ENCODE measurements at places on chromosomes 5 and 9. TPM values are rescaled to one million over a fixed set of nuclear protein-coding genes. Genes with fewer than 3 reads are reported as not detected.

GRCh38 chr9:36116593-36116992, 19.9 kb upstream of the GLIPR2 start:
- DNase-seq = no peak

DNA sequence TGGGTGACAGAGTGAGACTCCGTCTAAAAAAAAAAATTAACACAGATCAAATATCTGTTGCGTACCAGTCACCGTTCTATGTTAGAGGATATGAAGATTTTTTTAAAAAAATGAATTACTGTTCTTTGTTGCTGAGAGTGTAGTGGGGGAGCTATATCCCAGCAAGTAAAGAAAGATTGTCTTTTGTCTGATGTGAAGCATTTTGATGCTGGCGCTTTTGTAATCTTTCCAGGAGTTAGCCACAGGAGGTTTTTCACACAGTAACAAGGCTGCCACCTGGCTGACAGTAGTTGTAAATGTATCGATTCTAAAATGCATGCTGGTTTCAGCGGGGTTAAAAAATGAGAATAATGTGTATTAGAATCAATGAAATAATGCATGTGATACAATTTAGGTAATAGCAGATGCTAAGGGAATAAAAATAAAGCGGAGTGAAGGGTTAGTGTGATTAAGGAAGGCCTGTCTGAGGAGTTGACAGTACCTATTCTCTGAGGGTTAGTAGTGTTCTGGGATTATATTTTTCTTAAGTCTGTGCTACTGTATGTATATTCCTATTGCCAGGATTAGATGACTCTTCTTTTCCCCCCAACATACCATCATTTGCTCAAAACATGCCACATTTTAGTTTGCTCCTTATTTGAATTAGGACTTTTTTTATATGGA, 3.4 kb downstream of the LMNB1 start:
- DNase-seq = no peak

- no peak for DNase-seq
Measured at GRCh38 chr5:151569132-151570046, 21.7 kb downstream of the FAT2 start.

DNA sequence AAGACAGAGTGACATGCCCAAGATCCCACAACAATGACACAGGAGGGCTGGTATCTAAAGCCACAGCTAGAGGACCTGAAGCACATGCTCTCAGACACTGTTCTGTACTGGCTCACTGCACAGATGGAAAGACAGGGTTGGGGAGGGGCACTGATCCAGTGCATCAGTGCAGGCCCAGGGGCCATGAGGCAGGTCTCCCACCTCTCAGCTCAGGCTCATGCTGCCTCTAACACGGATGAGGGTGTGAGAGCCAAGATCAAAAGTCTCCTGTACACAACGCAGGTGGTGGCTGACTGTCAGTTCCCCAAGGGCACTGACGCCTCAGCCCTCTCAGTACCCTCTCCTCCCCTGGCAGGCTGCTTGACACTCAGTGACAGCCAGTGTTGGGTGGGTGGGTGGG, 10.9 kb downstream of the RAPGEF1 start:
- no peak for DNase-seq

DNA sequence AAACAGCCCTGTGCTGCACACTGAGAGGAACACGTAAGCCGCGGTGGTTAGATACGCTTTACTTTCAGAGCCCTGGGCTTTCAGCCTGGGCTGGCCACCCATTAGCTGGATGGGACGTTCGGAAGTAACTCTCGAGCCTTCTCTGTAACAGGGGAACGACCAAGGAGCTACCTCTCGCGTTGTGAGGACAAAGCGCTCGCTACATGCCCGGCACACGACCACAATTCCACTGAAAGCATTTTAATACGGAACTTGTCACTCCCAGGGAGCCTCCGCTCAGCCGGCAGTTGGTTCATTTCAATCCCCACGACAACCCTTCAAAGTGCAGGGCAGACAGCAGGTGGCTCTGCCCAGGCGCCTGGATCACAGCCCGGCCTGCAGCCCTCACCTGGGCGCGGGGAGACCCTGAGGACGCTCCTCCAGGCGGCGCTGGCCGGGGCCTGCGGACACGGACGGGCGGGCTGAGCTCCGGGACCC, 368 bp downstream of the SURF1 start:
- DNase-seq = no peak

Gene ICE1
- 18.5 TPM for total RNA-seq

Gene ARAP3
- 12.5 TPM for total RNA-seq
